ENCODE measurements at places on chromosomes 1 and 21.

GRCh38 chr1:115726161-115726560 lies 42.4 kb downstream of the CASQ2 start:
- DNase-seq, result no peak

GRCh38 chr21:35202431-35202830 lies 153.3 kb upstream of the RUNX1 start:
- DNase-seq, result no peak

- DNase-seq, result no peak
Measured at GRCh38 chr1:162196387-162196786, 126.9 kb downstream of the NOS1AP start.

- no peak for DNase-seq
Measured at GRCh38 chr1:235708390-235708962, 58.9 kb upstream of the GNG4 start.

DNA sequence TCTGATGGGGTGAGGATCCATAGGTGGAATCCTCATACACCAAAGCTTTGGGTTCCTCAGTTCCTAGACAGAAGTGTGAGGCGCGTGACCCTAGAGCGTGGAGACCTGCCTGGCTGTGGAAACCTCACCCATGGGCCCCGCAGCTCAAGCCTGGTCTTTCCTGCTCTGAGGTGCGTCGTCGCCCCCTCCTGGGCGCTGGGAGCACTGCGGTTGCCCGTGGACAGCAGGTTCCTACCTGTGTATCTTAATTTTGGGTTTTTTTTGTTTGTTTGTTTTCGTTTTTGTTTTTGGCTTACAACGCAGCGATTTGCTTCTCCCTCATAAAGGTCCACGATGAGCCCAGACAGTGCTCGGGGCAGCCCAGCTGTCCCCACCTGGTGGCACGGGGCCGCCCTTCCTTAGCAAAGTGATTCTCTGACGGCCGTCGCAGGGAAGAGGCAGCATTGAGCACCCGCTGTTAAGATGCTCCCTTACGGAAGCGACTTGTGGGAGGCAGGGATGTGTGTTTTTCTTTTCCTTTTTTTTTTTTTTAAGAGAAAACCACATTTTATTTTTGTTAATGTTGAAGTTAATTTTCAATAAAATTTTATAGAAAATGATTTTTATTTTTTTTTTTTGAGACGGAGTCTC lies 36.5 kb upstream of the TRAPPC10 start:
- peak; percentile 77 for DNase-seq

GRCh38 chr21:35730325-35730724 lies 330.0 kb downstream of the SETD4 start:
- no peak for DNase-seq

DNA sequence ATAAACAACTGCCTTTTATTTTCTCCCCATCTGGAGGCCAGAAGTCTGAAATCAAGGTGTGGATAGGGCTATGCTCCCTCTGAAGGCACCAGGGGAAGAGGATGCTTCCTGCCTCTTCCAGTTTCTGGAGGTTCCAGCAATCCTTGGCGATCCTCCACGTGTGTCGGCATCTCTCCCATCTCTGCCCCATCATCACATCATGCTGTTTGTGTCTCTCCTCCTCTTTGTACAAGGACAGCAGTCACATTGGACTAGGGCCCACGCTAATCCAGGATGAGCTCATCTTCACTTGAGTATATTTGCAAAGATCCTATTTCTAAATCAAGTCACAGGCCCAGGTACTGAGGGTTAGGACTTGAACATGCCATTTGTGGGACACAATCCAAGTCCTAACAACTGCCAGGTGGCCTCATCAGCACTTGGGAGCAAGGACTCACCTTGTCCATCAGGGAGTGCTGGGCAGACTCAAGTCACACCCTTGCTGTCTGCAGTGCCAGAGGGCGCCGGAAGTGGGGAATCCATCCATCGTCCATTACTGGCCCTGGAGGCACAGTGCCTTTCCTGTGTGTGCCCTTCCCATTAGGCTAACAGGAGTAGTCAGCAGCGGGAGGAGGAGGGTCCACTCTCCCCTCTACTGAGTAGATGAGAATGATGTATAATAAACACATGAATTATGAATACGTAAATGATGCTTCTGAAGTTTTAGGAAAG lies 185.4 kb upstream of the AJAP1 start:
- no peak for DNase-seq

DNA sequence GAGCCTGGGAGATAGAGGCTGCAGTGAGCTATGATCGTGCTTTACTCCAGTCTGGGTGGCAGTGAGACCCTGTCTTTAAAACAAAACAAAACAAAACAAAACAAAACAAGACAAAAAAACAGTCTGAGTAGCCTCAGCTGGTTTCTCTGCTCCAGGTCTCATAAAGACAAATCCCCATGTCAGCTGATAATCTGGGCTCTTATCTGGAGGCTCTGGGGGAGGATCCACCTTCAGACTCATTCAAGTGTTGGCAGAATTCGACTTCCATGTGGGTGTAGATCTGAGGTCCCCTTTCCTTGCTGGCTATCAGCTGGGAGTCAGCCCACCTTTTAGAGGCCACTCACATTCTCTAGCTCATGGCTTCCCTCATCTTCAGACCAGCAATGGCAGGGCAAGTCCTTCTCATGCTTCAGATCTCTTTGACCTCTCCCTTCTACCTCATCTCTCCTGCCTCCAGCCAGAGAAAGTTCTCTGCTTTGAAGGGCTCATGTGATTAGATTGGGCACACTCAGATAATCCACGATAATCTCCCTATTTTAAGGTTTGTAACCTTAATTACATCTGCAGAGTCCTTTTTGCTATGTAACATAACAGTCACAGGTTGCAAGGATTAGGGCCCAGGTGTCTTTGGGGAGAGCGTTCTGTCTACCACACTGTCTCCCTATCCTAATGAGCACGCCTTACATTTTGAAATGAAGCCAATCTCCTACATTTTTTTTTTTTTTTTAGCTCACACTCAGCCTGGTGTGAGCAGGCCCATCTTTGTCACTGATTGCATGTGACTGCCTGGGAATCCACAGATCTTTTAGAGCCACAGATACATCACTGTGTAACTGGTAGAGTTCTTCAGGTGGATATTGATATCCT lies 7.5 kb upstream of the PYCR2 start:
- no peak for DNase-seq

- no peak for DNase-seq
Measured at GRCh38 chr1:12745126-12745991, 641 bp upstream of the CFAP107 start.

DNA sequence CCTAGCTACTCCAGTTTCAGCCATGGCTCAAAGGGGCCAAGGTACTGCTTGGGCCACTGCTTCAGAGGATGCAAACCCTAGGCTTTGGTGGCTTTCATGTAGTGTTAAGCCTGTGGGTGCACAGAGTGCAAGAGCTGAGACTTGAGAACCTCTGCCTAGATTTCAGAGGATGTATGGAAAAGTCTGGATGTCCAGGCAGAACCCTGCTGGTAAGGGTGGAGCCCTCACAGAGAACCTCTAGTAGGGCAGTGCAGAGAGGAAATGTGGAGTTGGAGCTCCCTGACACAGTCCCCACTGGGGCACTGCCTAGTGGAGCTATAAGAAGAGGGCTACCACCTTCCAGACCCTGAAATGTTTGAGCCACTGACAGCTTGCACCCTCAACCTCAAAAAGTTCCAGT lies 16.2 kb downstream of the RIIAD1 start:
- DNase-seq, result no peak

- no peak for DNase-seq
Measured at GRCh38 chr1:68959461-68960030, 462.7 kb upstream of the DEPDC1 start.

DNA sequence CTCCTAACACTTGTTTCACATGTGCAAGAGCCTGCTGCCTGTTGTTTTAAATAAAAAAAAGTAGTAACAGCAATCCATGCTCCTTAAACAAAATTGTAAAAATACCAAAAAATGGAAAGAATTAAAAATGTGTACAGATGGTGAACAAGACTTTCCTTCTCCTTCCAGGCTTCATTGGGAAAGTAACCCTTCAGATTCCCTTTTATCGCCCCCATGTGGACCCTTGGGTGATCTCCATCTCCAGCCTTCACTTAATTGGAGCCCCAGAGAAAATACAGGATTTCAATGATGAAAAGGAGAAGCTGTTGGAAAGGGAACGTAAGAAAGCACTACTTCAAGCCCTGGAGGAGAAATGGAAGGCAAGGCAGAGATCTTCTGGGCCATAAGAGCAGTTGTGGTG lies 14.2 kb downstream of the VPS13D start:
- DNase-seq, result no peak

GRCh38 chr1:183024317-183025009 lies 1.2 kb downstream of the LAMC1 start:
- no peak for DNase-seq

DNA sequence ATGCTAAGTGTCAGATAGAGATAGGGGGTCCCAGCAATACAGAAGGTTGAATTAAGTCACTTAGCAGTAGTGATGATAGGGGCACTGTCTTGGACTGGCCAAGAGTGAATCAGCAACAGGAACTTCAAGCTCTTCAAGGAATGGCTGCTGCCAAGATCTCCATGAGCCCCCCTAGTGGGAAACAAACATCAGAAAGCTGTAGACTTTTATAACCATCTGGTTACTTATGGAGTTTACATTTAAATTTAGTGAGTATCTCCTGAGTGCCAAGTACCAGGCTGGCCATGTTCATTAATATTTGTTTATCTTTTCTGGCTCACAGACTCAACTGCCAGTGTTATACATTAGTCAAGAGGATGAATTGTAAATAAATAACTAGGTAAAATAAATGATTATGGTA lies 327.3 kb downstream of the TTLL7 start:
- DNase-seq, result no peak

- no peak for DNase-seq
Measured at GRCh38 chr1:25561421-25562100, 18.2 kb downstream of the LDLRAP1 start.

GRCh38 chr1:177219554-177220458 lies 49.0 kb downstream of the BRINP2 start:
- DNase-seq, result no peak

GRCh38 chr1:167301355-167301754 lies 80.7 kb downstream of the POU2F1 start:
- DNase-seq, result no peak

GRCh38 chr1:25906644-25907300 lies 553 bp upstream of the STMN1 start:
- DNase-seq, result peak; percentile 8

GRCh38 chr1:36154765-36155407 lies 1.1 kb upstream of the MAP7D1 start:
- no peak for DNase-seq

DNA sequence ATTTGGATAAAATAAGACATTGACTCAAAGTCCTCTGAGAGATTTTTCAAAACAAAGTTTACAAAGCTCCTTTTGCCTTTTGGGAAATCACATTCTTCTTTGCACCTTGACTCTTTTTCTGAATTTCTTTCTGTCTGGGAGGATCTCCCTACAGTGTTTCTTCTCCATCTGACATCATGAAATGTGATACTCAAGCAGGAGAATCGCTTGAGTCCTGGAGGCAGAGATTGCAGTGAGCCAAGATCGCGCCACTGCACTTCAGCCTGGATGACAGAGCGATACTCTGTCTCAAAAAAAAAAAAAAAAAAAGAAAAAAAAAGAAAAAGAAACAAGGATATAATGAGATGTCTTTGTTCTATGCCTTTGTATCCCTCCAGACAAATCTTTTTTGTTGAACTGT lies 13.3 kb upstream of the GRIK1 start:
- no peak for DNase-seq

DNA sequence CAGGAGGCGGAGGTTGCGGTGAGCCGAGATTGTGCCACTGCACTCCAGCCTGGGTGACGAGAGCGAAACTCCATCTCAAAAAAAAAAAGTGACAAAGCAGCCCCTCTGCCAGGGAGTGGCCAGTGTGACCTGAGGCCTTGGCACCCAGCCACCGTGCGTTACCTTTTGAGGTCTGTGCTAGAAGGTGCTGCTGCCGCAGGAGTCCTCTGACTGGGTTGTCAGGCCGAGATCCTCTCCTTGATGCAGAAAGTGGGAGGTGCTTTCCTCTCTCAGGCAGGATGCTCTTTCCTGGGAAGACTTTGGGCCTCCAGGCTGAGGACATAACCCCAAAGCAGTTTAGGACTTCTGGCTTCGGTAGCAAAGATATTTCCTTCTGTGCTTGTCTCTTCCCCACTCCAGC lies 280.5 kb upstream of the VAMP3 start:
- DNase-seq, result no peak

- DNase-seq, result no peak
Measured at GRCh38 chr1:216422821-216423520, at the start of gene USH2A. TSS of gene USH2A (minus strand) at chr1:216423448. CDS start at chr1:216422336, 1,112 bp downstream.

- DNase-seq, result no peak
Measured at GRCh38 chr1:229288516-229288915, 17.6 kb downstream of the RAB4A start.

DNA sequence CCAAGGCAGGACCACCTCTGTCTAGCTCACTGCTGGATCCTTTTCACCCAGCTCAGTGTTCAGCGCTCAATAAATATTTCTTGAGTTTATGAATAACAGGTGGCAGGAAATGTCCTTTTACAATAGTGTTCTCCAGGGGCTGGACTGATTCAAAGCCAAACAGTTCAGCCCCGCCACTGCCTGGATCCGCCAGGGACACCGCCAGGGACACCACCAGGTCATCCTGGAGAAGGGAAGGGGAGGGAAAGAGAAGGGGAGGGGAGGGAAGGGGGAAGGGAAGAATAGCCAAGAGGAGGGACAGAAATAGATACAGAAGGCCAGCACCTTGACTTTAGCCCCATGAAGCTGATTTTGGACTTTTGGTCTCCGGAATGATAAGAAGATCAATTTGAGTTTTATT lies 255.6 kb downstream of the GRIK3 start:
- no peak for DNase-seq

Measured in effector memory CD8-positive, alpha-beta T cell (primary cell).